D721Med (cell line): ENCODE measurements at places on chromosomes 7 and 10.

DNA sequence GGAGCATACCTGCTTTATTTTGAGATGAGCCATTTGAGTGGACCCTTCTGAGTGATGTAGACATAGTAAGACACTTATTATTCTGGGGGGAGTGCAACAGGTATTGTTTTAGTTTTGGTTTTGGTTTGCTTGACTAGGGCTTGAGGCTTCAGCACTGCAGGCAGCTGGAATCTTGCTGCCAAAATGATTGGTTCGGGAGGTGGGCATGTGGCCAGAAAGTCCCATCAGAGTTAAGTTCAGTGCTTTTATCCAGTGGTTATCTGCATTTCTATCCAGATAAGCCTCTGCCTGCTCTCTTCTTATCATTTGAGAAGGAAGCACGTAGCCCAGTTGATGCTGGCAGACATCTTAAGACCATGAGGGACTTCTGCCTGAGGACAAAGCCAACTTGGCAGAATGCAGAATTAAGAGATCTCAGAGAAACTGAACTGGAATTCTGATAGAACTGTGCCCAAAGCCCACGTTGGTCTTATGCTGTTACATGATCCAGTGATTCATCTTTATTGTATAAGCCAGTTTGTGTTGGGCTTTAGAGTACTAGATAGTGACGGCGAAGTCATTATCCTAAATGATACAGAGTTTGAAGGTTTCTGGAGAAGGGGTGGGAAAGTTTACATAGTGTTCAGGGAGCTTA, 9.6 kb upstream of the JAZF1 start:
- DNase-seq = no peak

GRCh38 chr10:112226439-112227248, 43.1 kb upstream of the GPAM start:
- DNase-seq = no peak

DNA sequence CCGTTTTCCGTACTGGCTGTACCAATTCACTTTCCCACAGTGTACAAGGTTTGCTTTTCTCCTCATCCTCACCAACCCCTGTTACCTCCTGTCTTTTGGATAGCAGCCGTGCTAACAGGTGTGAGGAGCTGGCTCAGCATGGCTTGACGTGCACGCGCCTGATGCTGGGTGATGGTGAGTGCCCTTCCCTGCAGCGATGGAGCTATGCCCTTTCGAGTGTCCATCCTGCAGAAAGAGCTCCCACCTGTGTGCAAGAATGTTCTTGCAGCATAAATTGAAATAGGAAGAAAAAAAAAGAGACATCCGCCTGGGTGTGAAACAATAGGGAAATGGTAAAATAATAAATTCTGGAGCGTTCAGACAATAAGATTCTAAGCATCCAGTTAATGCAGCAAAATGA, 9.5 kb upstream of the UBE3C start:
- no peak for DNase-seq

- DNase-seq = no peak
These were observed 5.3 kb downstream of the LAMB4 start for GRCh38 chr7:108124820-108125219.

- no peak for DNase-seq
These were observed 87.0 kb downstream of the NEUROD6 start for GRCh38 chr7:31253532-31253931.

GRCh38 chr7:68688416-68689086, 909.7 kb upstream of the AUTS2 start:
- peak; percentile 26 for DNase-seq

- no peak for DNase-seq
These were observed 973 bp downstream of the ATAD1 start for GRCh38 chr10:87816898-87817608.

GRCh38 chr7:149422914-149423301, 38.0 kb downstream of the ZNF777 start:
- DNase-seq = no peak

DNA sequence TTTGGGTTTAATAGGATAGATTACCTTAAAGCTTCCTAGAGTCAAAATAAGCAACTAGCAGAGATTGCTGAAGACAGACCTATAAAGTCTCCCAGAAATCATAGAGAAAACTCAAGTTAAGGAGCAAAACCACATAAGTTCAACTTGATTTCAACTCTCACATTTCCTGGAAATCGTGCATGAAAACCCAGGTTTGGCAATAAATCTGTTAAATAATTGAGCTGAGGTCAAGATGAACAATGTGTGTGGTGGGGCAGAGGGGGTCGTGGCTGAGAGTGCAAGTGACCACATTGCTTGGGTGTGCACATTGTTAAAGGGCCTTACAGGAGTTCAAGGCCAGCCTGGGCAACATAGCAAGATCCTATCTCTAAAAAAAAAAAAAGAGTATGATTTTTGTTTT, 636.5 kb downstream of the GALNT17 start:
- DNase-seq = no peak

- DNase-seq = no peak
These were observed 119.9 kb downstream of the CCNY start for GRCh38 chr10:35456153-35456720.

- DNase-seq = no peak
These were observed 483.0 kb downstream of the MAGI2 start for GRCh38 chr7:78970440-78970916.

- peak; percentile 38 for DNase-seq
These were observed 33.4 kb upstream of the PPP3CB start for GRCh38 chr10:73529089-73529832.

GRCh38 chr7:155521007-155521742, 25.2 kb downstream of the CNPY1 start:
- DNase-seq = no peak

DNA sequence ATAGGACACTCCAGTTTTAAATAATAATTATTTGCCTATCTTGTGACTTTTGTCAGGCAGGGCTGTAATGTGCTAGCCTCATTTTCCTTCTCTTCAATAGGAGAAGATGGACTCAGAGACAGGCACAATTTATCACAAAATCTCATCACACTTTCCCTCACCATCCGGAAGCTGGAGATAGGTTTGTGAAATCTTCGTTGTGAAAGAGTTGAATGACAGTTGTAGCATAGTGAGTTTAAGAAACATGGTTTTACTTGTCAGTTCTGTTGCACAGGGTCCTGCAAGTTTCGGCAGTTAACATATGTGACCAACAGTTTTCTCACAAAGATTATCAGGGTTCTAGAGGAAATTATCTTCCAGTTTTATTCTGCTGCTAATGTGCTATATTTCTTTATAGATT, 37.7 kb upstream of the MAP3K8 start:
- no peak for DNase-seq

GRCh38 chr7:14787551-14787950, 115.0 kb downstream of the DGKB start:
- no peak for DNase-seq

DNA sequence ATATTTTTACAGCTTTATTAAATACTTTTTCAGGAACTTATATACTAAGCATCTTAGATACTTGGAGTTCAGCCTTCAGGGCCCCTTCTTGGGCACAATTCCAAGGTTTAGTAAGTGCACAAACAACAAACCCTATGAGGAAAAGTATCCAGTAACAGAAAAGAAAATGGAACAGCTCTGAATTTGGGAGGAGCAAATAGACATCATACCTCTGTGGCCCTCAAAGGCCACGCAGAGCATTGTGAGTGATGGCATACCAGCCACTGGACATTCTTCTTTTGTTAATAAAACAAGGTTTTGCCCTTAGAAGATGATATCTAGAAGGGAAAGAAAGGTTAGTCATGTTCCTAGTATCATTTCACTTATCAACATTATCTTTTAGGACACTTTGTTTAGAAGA, 46.0 kb downstream of the ST7 start:
- no peak for DNase-seq

DNA sequence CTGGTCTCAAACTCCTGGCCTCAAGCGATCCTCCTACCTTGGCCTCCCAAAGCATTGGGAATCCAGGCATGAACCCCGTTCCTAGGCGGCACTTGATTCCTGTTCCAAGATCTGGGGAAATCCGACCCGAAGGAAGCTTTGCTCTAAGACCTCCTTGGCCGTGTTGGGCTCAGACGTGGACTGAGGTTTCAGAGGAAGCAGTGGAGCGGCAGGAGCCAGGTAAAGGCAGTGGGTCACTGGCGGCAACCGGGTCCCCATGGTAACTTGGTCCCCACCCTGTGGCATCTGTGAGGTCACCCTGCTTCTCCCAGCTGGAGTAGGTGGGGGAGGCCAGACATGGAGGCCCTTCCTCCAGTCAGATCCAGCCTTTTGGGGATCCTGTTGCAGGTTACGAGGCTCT, at the start of gene TMEM270:
TMEM270 (plus strand) TSS at position 301 of the 400 bp plus-strand sequence; CDS start at position 337, 36 bp downstream.
- no peak for DNase-seq

- no peak for DNase-seq
These were observed 11.6 kb upstream of the GOLGA7B start for GRCh38 chr10:97838091-97838490.

GRCh38 chr7:22827563-22827962, 4.9 kb upstream of the TOMM7 start:
- DNase-seq = no peak

- peak; percentile 8 for DNase-seq
These were observed 223.2 kb downstream of the MAD1L1 start for GRCh38 chr7:2009541-2010001.

GRCh38 chr10:79128241-79128922, 59.6 kb downstream of the ZMIZ1 start:
- no peak for DNase-seq

GRCh38 chr10:16902606-16903005, 85.4 kb upstream of the RSU1 start:
- DNase-seq = no peak

DNA sequence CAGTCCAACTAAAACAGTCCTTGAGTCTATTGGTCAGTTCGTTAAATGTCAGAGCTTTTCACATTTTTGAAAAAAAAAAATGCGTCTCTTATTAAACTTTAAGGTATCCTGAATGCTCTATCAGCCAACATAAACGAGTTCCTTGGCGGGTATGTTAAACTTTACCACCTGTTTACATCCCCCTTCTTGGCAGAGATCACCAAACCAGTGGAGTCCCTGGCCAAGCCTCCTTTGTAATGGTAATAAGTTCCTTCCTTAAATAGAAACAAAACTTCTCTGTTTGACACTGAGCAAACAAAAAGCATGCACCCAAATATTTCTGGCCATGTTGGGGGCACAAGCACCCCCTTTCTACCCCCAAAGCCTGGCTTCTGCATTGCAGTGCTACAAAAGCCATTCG, 3.2 kb downstream of the TRIL start:
- DNase-seq = no peak

GRCh38 chr7:516606-517456, 2.8 kb downstream of the PDGFA start:
- DNase-seq = no peak

DNA sequence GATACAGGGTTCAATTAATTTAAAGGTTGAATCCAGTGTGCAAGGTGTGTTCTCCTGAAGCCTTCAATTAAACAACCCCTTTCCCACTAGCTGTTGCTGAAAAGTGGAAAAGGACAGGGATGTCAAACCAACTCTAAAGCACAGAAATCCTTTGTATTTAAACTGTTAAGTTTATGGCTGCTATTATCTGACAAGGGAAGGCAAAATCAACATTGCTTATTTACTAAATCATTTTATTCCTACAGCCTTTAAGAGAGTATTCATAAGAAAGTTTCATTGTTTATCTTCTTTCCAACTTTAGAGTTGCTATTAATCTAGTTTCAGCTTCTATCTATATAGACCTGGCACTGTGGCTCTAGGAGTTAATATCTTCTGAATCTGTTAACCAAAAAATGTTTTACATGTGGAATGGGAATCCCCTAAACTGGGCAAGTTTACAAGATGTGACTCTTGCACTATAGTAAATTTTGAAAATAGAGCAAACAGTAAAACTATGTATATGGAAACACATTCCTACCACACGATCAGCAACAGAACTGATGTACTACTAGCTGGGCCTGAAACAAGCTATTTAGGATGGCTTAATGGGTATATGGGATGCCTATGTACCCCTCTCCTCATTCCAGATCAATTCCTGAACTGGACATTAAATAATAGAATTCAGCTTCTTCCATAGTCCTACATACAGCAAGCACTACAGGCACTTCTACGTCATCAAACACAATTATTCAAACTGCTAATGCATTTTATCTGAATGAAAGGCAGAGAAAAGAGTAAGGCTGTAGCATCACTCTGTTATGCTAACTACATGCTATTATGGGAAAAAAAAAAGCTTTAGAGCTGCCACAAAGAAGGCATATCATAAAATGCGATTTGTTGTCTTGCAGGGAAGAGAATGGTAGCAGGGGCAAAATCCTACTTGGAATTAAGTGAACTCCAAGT, 52.8 kb downstream of the CDK6 start:
- no peak for DNase-seq

DNA sequence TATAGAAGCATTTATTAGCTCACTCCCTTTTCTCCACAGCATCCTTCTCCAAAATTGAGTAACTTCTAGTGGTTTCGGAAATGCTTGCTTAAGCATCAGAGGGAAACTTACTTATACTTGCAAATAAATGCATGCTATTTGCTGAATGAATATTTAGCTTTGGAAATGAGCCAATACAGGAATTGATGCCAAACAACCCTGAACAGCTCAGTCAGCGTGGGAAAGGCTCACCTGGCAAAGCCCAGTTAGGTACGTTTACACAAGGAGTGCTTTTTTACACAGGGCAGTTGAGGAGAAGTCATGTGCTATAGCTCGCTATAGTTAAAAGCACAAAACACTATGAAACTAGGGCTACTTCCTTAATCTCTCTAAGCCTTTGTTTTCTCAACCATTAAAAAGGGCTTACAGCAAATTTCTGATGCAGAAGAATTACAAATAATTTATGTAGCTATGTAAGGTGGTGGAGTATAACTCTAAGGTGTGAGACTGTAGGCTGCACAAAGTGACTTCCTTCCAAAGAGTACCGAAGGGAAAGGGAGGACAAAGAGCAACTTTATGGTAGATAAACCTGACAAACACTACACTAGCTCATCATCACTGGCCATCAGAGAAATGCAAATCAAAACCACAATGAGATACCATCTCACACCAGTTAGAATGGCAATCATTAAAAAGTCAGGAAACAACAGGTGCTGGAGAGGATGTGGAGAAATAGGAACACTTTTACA, 498.2 kb downstream of the PHTF2 start:
- DNase-seq = no peak

DNA sequence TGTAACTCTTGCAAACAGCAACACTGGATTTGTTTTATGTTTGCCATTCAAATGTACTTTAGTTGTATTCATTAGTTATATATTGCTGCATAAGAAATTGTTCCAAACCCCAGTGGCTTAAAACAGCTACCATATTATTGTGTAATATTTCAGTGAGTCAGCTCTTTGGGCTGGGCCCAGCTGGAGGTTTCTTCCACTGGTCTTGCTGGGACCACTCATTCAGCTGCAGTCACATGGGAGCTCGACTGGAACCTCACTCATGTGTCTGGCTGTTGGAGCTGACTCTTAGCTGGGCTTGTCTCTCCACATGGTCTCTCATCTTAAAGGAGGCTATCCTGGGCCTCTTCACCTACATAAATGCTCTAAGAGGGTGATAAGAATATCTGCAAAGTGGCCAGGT, 23.2 kb upstream of the PIP4K2A start:
- no peak for DNase-seq

- DNase-seq = no peak
These were observed 236.4 kb upstream of the SP4 start for GRCh38 chr7:21191321-21192073.

GRCh38 chr10:51585742-51586141, 113.7 kb downstream of the CSTF2T start:
- DNase-seq = no peak

GRCh38 chr7:112938863-112939573, 147.6 kb downstream of the GPR85 start:
- DNase-seq = no peak
